Stimulated activated CD8-positive, alpha-beta memory T cell treated with anti-CD3 and anti-CD28 coated beads, Interleukin-7, amount 100 ng/mL, for 4 hours (primary cell): ENCODE measurements at places on chromosomes 4 and X.

- DNase-seq = no peak
These were observed 3.6 kb upstream of the BBS12 start for GRCh38 chr4:122728856-122729255.

DNA sequence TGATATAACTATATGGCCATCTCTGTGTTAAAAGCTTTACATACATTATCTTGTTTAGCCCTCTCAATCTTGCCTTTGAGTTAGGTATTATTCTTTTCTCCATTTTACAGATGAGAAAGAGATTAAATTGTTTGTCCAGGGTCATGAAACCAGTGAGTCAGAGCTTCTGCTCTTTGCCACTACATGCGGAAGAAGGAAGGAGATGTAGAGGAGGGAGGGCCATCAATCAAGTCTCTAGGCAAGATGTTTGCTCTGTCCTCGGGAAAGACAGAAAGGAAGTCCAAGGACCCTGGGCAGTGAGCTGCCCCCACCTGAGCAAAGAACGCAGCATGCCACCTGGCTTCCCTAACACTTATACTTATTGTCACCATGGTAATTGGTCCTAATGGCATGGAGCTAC is 133.7 kb upstream of the IL1RAPL2 start:
- DNase-seq = no peak

DNA sequence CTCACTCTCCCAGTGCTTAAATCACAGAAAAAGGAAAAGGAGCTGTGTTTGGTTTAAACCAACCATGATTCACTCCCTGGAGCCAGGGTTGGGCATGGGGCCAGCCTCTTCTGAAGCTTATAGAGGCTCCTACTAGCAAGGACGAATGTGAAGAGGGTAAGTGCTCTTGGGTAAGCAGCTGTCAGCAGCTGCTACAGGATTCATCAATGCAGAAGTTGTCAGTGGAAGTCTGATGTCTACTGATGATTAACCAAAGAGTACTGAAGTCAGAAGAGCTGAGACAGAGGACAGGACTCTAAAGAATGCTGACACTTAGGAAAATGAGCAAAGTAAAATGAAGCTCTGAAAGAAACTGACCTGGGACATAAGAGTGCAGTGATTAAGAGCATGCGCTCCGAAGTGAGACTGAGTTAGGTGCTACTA is 32.7 kb upstream of the JADE1 start:
- DNase-seq = no peak

DNA sequence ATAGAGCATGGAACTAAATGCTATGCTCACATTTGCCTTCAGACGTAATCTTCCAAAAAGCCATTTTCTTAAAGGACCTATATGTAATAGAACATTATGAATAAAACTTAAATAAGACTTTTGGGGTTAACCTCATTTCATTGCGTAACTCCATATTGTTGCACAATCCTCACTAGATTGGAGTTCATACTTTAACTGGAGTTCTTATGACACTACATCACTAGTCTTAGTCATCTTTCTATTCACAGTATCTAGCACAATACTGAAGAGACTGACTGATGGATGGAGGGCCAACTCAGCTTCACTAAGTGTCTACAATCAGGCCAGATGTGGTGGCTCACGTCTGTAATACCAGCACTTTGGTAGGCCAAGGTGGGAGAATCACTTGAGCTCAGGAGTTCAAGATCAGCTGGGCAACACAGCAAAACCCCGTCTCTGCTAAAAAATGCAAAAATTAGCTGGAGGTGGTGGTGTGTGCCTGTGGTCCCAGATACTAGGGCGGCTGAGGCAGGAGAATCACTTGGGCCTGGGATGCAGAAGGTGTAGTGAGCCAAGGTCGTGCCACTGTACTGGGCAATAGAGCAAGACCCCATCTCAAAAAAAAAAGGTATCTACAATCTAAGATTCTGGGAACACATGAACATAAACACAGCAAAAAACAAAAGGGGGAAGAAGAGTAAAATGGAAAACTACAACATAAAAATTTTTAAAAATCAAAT is 80.8 kb upstream of the MAB21L2 start:
- DNase-seq = no peak
